ENCODE measurements at places on chromosomes 5 and 9.

- no peak for DNase-seq
Measured at GRCh38 chr5:179832039-179832745, 11.5 kb downstream of the SQSTM1 start.

- DNase-seq, result peak; percentile 18
Measured at GRCh38 chr5:176959051-176959450, 47.5 kb downstream of the UIMC1 start.

- DNase-seq, result no peak
Measured at GRCh38 chr9:77954013-77954665, 77.5 kb downstream of the GNAQ start.

GRCh38 chr9:121976751-121977150 is 116.4 kb downstream of the TTLL11 start:
- DNase-seq, result peak; percentile 73

DNA sequence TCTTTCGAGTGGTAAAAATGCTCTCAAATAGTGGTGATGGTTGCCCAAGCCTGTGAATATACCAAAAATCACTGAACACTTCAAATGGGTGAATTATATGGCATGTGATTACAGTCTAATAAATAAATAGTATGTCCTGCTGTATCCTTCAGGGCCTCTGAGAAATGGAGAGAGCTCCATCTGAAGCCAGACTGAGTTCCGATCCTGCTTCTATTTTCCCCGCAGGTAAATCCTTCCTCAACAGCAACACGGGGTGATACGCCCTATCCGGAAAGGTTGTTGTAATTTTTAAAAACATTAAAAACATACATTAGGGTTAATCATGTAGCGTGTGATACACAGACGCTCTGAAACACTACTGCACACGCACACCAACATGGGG is 695 bp upstream of the SNAPC3 start:
- no peak for DNase-seq

GRCh38 chr9:120436983-120437475 is 142.9 kb downstream of the CDK5RAP2 start:
- DNase-seq, result no peak

- no peak for DNase-seq
Measured at GRCh38 chr9:84997472-84997871, 327.9 kb downstream of the NTRK2 start.

DNA sequence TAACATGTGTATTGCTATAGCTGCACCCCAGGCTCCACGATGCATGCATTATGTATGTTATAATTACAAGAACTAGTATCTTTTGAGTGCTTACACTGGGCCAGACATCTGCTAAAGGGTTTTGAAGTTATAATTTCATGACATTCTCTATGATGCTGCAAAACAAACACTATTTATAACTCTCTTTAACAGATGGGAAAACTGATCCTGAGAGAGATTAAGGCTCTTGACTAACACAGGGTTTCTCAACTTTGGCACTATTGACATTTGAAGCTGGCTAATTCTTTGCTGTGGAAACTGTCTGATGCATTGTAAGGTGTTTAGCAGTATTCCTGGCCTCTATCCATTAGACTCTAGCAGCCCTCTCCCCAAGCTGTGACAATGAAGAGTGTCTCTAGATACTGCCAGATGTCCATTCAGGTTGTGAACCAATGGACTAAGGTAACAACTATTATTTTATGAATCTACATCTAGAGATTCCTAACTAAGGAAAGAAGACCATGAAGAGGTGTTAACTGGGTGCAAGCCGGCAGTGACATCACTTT is 258.6 kb downstream of the ASTN2 start:
- no peak for DNase-seq

GRCh38 chr9:98807814-98808195 is 335 bp downstream of the GALNT12 start:
- peak; percentile 47 for DNase-seq

DNA sequence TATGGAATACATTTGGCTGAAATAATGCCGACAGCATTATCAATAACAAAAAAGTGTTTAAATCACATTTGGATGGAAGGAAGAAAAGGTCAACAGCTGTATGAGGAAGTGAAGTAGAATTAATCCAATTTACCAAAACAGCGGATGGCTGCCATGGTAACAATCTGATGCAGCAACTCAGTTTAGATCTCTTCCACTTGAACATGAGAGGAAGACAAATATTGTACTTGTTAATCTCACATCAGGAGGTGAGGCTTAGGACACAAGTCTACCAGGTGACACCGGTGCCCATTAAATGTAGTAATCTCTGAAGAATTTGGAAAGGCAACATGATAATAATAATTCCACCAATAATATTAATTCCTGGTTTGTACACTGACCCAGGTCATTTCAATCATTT is 2.4 kb downstream of the RASEF start:
- DNase-seq, result no peak

GRCh38 chr9:35106343-35106730 is 3.4 kb upstream of the STOML2 start:
- no peak for DNase-seq

DNA sequence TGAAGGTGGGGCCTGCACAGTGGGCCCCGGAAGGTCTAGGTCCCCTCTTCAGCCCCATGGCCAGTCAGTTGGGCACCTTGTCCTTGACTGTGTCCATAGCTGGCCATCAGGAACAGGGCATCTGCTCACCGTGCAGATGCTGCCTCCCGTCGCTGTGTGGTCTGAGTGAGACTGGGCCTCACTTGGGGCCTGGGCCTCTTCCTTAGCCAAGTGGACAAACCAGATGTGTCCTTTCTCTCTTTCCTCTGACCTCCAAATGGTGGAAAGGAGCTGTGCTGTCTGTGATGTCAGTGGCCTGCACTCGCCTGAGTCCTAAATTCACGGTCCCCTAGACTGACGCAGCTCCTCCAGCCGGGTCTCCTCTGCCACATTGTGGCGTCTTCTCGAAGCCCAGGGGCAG is 114.5 kb downstream of the COL5A1 start:
- DNase-seq, result no peak

DNA sequence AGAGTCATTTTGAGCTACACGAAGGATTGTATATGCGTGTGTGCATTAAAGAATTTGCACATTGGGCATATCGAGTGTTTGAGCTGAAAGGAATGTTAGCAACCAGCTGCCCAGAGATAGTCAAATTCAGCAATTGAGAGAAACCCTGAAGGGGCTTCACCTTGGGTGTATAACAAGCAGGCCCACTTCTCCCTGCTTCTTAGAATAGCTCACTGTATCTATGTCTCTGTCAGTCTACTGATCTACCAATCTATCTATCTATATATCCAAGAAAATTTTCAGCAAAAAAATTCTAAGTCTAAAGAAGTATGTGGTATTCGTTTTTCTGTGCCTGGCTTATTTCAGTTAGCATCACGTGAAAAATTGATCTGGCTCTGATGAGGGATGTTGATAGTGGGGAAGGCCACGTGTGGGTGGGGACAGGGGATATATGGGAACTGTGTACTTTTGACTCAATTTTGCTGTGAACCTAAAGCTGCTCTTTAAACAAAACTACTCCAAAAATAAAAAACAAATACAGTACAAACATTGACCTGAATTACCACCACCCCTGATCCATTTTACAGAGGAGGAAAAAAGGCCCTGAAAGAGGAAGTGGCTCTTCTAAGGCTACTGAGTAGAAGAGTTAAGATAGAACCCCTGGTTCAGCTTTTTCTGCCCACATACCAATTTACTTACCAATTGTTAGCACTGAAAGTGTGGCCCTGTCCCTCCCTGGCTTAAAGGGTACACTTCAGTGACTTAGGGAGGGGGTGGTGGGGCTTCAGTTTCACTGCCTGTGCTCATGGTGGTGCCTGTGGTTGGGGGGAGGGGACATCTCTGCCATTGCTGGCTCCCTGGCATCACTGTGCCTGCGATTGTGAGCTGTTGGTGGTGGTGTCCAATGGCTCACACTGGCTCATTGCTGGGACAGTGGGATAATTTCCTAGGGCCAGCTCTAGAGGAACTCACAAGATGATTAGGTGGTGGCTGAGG is 141.8 kb downstream of the DOCK2 start:
- DNase-seq, result no peak

GRCh38 chr9:87635656-87636501 is 90.0 kb upstream of the CTSL start:
- DNase-seq, result no peak

- DNase-seq, result no peak
Measured at GRCh38 chr5:2006971-2007291, 124.2 kb upstream of the IRX4 start.

DNA sequence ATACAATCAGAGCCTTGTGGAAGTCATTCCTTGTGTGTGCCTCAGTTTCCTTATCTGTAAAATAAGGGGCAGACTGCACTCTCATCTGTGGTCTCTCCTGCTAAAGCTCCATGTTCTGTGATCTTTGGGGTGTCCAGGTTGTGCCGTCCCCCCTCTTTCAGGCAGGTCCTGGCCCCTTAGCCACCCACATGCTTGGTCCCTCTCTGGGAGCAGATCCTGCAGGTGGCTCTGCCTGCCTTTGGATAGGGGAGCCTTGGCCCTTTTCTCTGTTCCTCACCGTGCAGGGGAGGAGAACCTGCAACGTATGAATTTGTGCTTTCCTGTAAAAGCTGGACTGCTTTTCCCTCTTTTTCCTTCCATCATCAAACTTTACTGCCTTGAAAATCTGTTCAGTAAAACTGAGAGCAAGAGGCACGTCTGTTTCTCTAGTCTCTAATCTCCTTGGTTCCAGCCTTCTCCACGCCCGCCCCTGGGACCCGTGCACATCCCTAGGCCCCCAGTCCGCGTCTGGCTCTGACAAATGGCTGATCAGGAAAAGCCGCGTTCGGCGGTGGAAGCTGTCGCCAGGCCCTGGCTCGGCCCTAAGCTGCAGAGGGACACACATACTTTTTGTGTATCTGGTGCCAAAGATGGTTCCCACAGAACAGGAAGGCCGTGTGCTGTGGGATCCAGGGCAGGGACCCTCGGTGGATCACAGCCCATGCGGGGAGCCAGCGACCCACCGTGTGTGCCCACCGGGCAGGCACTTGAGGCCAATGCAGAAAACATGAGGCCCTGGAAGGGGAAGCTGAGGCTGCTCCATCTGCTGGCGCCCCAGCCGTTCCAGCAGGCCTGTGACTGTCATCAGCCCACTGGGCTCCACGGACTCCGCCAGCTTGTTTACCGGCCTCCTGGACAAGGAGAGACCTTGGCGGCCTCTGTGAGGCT is 43.4 kb upstream of the COL5A1 start:
- DNase-seq, result no peak

DNA sequence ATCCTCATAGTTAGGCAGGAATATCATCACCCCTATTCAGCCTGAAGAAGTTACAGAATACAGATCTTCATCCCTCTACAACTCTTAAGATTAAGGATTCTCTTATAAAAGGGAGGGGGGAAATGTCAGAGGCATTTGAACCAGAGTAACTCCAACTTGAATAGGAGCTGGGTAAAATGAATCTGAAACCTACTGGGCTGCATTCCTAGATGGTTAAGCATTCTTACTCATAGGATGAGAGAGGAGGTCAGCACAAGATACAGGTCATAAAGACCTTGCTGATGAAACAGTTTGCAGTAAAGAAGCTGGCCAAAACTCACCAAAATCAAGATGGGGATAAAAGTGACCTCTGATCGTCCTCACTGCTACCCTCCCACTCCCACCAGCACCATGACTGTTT is 14.4 kb downstream of the FREM1 start:
- DNase-seq, result no peak

DNA sequence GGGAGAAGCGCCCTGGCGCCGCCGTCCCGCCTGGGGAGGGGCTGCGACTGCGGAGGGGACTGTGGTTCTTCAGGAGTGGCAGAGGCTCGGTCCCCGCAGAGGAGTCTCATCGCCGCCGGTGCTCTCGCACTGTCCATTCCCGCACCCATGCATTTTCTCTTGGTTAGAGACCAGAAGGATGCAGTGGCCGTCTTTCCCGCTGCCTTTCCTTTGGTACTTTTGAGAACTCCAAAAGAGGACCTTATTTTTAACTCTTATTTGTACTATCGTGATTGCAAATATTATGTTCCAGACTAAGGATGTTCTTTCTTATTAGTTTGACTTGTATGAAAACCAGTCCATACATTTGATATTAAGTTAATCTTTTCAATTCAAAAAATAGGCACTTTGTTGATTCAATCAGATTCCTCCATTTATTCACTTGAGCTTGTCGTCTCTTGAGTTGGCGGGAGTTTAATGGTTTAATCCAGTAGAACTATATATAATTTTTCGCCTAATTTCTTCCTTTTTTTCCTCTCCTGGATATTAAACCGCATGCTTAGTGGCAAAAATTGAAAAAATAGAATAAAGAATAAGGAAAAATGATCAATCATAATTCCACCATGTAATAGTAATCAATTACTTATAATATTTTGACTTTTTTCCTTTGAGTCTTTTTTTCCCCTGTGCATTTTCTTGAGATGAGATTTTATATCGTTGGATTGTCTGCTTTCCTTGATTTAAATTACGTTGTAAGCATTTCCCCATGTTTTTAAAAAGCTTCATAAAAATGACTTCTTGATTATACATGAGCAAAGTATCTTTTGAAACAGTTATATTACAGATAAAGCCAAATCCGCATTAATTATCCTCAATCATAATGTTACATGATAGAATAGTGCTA is 861 bp downstream of the ZFYVE16 start:
- DNase-seq, result no peak

- DNase-seq, result no peak
Measured at GRCh38 chr5:107821288-107821687, 150.6 kb upstream of the EFNA5 start.

DNA sequence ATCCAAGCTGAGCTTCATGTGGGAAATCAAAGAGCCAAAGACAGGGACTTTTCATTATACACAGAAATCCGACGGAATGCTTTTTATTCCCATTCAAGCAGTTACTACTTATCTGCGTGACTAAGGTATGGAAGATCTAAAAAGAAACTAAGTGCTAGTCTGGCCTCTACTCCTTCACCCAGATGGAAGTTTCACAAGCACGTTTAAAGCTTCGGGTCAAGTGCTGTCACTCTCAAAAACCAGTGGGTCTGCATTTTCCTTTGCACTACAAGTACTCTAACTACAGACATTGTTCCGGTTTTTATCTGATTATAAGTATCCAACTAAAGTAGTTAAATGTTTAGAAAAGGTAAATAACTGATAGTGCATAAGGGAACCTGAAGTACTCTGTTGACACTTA is 13.7 kb upstream of the MTAP start:
- no peak for DNase-seq

DNA sequence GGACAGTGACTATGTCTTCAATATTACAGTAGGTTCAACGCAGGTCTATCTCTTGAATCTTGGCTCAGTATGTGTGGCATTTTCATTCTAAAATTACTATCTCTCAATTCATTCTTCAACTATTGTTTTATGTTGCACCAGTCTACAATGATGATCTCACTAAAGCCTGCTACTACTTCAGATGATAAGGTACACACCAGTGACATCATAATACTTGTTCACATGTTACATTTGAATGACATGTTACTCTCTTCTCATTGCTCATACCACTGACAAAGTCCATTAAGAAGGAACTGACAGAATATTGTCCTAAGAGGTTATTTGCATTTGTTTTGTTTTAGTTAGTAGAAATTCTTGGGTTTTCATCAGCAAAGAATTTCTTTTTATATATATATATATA is 165.2 kb upstream of the ST8SIA4 start:
- DNase-seq, result no peak

DNA sequence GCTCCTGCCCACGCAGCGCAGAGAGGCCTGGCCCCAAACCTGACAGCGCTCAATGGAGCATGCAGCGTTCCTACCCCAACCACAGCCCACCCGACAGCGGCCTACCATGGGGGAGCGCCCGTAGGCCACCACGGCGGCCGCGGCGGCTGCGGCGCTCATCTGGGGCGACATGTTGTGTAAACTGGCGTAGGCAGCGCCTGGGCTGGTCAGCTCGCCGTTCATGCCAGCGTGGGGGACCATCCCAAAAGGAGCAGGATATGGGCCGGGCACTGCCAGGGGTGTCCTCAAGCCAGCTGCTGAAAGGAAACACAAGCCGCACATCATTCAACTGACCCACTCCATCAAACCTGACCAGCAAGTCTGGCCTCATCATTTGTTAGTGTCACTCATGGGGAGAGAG is 77.7 kb downstream of the TLE1 start:
- DNase-seq, result no peak
